T1000 (cell line): ENCODE measurements at places on chromosomes 3 and 15.
A peak's percentile ranks its signal among the peaks of the same experiment; 100 is the strongest.

DNA sequence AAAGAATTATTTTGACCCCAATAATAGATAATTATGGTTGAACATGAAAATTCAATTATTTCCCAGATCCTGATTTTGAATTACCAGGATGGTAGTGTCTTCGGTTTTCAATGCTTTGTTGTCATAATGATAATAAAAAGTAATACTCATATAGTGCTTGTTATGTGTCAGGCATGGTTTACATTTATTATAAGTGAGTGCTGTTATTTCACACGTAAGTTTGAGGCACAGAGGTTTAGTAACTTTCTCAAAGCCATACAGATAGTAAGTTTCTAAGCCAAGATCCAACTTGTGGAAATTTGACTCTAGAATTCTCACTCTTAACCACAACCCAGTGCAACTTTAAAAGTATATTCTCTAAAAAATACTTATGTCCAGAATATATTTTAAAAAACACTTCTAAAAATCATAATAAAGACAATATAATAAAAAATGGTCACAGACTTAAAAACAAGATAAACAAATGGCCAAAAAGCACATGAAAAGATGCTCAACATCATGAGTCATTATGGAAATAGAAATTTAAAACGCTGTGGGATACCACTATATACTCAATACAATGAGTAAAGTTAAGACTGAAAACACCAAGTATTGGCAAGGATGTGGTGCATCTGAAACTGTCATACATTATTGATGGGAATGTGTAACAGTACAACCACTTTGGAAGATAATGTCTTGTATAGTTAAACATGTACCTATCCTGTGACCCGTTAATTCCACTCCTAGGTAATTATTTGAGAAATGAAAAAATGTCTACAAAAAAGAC lies 45.2 kb downstream of the SPRED1 start:
- DNase-seq = no peak

- DNase-seq = no peak
These were observed 54.9 kb downstream of the NSUN3 start for GRCh38 chr3:94117729-94118128.

- DNase-seq = no peak
These were observed 152.3 kb downstream of the IGF1R start for GRCh38 chr15:98800437-98801233.

- no peak for DNase-seq
These were observed 134.5 kb downstream of the MECOM start for GRCh38 chr3:169529013-169529412.

GRCh38 chr3:141945726-141946485 lies 69.5 kb downstream of the ATP1B3 start:
- DNase-seq = no peak

GRCh38 chr3:159763011-159763601 lies 225.5 kb upstream of the IL12A start:
- peak; percentile 64 for DNase-seq
